Lower lobe of right lung (tissue), 2 donors: ENCODE measurements at places on chromosomes 1 and 21. TPM values are rescaled to one million over a fixed set of nuclear protein-coding genes. Genes with fewer than 3 reads are reported as not detected.
A peak's percentile ranks its signal among the peaks of the same experiment; 100 is the strongest.

GRCh38 chr1:199545780-199546179 is 481.7 kb upstream of the NR5A2 start:
- DNase-seq, result no peak
- H3K4me1 ChIP-seq, result no peaks in the 10 kb centered on the region
- H3K36me3 ChIP-seq, result no peaks in the 10 kb centered on the region
- no peaks in the 10 kb centered on the region for H3K27me3 ChIP-seq

GRCh38 chr1:225855503-225856300 is 26.5 kb downstream of the TMEM63A start:
- H3K36me3 ChIP-seq, result peaks cover 92% of the 10 kb centered on the region
- H3K4me1 ChIP-seq, result peaks cover 25% of the 10 kb centered on the region
- DNase-seq, result peak; percentile 13
- H3K4me3 ChIP-seq, result peak overlapping the region; percentile 18
- H3K27ac ChIP-seq, result peak overlapping the region; percentile 67
- no peaks in the 10 kb centered on the region for H3K27me3 ChIP-seq

DNA sequence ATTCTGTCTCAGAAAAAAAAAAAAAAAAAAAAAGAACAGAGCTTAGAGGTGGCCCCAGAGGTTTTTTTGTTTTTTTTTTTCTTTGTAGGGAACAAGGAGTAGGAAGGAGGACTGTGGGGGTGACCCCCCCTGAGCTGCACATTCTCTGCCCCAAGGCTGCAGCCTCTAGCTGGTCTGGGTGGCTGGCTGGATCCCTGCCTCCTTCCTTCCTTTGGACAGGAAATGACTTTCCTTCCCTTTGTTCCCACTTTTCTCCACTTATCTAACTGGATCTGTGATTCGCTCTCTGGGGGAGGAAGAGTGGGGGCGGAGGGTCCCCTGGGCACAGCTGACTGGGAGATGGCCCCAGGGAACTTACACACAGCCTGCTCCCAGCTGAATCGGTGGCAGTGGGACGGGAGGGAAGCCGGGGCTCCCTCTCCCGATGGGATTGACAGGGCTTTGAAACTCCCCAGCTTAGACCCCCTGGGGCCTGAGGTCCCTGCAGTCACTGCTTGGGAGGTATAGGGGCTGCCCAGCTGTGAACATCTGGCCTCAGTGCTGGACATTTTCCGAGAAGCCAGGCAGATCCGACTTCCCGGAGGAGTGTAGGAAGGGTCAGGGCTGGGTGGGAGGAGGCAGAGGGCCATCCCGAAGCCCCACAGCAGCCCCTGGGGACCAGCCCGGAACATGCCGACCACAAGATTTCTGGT is 2.1 kb downstream of the FBLIM1 start:
- peaks cover 37% of the 10 kb centered on the region for H3K4me1 ChIP-seq
- no peaks in the 10 kb centered on the region for H3K36me3 ChIP-seq
- peaks cover 30% of the 10 kb centered on the region for H3K27me3 ChIP-seq
- H3K27ac ChIP-seq, result peak overlapping the region; percentile 76
- DNase-seq, result no peak

DNA sequence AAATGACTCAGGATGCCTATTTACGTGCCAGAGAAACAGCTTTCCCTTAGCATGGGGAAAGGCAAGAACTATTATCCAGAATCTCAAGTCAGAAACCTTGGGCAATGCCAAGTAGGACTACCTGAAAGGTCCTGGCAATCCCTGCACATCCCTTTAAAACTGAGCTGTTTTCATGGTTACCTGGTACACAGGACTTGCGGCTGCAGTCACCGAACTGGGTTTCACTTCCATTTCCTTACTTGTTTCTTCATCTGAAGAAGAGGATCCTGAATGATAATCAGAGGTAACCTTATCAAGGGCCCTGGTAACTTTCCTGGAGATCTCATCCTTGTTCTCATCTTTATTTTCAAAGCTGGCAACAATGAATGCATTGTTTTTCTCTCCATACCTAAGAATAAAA is 14.3 kb downstream of the BTG3 start:
- H3K27ac ChIP-seq, result no peak overlapping the region
- no peak for DNase-seq
- H3K27me3 ChIP-seq, result no peaks in the 10 kb centered on the region

DNA sequence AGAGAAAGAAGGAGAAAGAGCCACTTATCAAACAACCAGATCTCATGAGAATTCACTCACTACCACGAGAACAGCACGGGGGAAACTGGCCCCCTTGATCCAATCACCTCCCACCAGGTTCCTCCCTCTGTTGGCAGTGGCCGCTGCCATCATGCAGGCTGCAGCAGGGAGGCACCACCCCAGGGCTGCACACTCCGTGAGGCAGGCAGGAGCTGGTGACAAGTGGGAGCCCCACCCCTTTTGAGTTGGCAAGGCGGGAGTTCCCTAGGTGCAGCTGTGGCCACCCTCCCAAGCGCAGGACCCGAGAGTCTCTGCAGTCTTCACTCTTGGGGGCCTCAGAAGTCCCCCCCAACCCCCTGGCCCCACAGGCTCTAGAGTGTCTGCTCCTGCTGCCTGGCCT is 83.9 kb upstream of the GJB5 start:
- no peaks in the 10 kb centered on the region for H3K36me3 ChIP-seq
- no peaks in the 10 kb centered on the region for H3K27me3 ChIP-seq
- no peaks in the 10 kb centered on the region for H3K4me1 ChIP-seq
- no peak for DNase-seq
- no peak overlapping the region for H3K27ac ChIP-seq
- H3K4me3 ChIP-seq, result no peak overlapping the region

GRCh38 chr1:229798558-229798957 is 172.5 kb downstream of the URB2 start:
- no peak for DNase-seq
- H3K27ac ChIP-seq, result no peak overlapping the region
- H3K4me3 ChIP-seq, result no peak overlapping the region
- no peaks in the 10 kb centered on the region for H3K4me1 ChIP-seq
- H3K27me3 ChIP-seq, result no peaks in the 10 kb centered on the region

DNA sequence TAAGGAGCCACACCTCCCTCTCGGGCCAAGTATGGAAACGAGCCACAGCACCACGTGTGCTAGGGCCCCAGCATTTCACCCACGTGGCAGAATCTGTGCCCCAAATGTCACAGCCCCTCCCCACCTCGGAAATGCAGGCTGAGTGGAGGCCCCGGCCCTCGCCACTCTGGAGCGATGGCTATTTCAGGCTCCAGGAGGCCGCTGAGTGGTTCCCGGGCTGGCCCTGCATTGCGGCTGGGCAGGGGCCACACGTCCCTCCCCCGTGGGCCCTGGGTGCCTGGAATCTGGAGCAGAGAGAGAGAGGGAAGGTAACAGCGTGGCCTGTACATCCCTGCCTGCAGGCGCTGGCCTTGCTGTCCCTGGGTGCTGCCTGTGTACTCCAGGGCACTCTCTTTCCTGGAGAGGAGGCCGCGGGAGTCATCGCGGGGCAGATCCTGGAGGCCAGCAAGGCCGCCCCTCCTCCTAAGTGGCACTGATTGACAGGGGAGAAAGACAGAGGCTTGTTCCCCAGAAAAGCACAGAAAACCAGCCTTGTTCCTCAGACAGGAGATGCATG is 68.0 kb upstream of the TRAPPC10 start:
- no peaks in the 10 kb centered on the region for H3K27me3 ChIP-seq
- no peak overlapping the region for H3K4me3 ChIP-seq
- no peak for DNase-seq
- peaks cover 19% of the 10 kb centered on the region for H3K36me3 ChIP-seq
- no peak overlapping the region for H3K27ac ChIP-seq
- H3K4me1 ChIP-seq, result peaks cover 16% of the 10 kb centered on the region

GRCh38 chr21:31360717-31361116 is 16.7 kb upstream of the TIAM1 start:
- no peaks in the 10 kb centered on the region for H3K4me1 ChIP-seq
- DNase-seq, result no peak
- no peaks in the 10 kb centered on the region for H3K36me3 ChIP-seq
- H3K27ac ChIP-seq, result no peak overlapping the region

GRCh38 chr1:38815903-38816627 is 43.5 kb downstream of the RRAGC start:
- H3K4me3 ChIP-seq, result no peak overlapping the region
- H3K4me1 ChIP-seq, result peaks cover 16% of the 10 kb centered on the region
- DNase-seq, result no peak
- H3K27ac ChIP-seq, result no peak overlapping the region

- no peaks in the 10 kb centered on the region for H3K27me3 ChIP-seq
- peaks cover 8% of the 10 kb centered on the region for H3K36me3 ChIP-seq
- peaks cover 47% of the 10 kb centered on the region for H3K4me1 ChIP-seq
- H3K27ac ChIP-seq, result no peak overlapping the region
- no peak overlapping the region for H3K4me3 ChIP-seq
Measured at GRCh38 chr21:29351691-29352090, 53.0 kb downstream of the BACH1 start.

GRCh38 chr1:47703156-47703825 is 265.4 kb downstream of the FOXD2 start:
- H3K4me3 ChIP-seq, result no peak overlapping the region
- no peak overlapping the region for H3K27ac ChIP-seq
- no peak for DNase-seq
- H3K27me3 ChIP-seq, result peaks cover 11% of the 10 kb centered on the region

GRCh38 chr21:28356422-28356821 is 636.3 kb downstream of the LTN1 start:
- no peak overlapping the region for H3K4me3 ChIP-seq
- no peaks in the 10 kb centered on the region for H3K4me1 ChIP-seq
- no peak overlapping the region for H3K27ac ChIP-seq
- no peaks in the 10 kb centered on the region for H3K36me3 ChIP-seq
- no peaks in the 10 kb centered on the region for H3K27me3 ChIP-seq

CD247 gene
- 8.7 TPM for total RNA-seq

C4BPB gene
- 10.4 TPM for total RNA-seq

CAP1 gene
- 365 TPM for total RNA-seq

ATP6V1G3 gene
- not detected for total RNA-seq

UMODL1 gene
- total RNA-seq, result 0.50 TPM
